Astrocyte (in vitro differentiated cells and primary cell): ENCODE measurements at places on chromosomes 11 and 22. TPM values are rescaled to one million over a fixed set of nuclear protein-coding genes. Genes with fewer than 3 reads are reported as not detected.

GRCh38 chr22:50032941-50033601 is 20.5 kb upstream of the IL17REL start:
- no peaks in the 10 kb centered on the region for H3K27me3 ChIP-seq
- no peak for DNase-seq
- no peaks in the 10 kb centered on the region for H3K36me3 ChIP-seq
- no peak overlapping the region for H3K27ac ChIP-seq

SMC1B gene
- total RNA-seq, result not detected in 2 replicates

- H3K27me3 ChIP-seq, result no peaks in the 10 kb centered on the region
- H3K4me1 ChIP-seq, result no peaks in the 10 kb centered on the region
- H3K4me3 ChIP-seq, result no peak overlapping the region
- H3K36me3 ChIP-seq, result no peaks in the 10 kb centered on the region
Observed at GRCh38 chr11:120054016-120054752, 83.7 kb downstream of the TRIM29 start.

GRCh38 chr11:77789061-77789730 is 31.3 kb downstream of the RSF1 start:
- H3K4me3 ChIP-seq, result no peak overlapping the region
- no peaks in the 10 kb centered on the region for H3K36me3 ChIP-seq
- DNase-seq, result no peak
- no peaks in the 10 kb centered on the region for H3K4me1 ChIP-seq
- no peak overlapping the region for H3K27ac ChIP-seq
- H3K27me3 ChIP-seq, result no peaks in the 10 kb centered on the region

SLC22A9 gene
- not detected in 2 replicates for total RNA-seq

MS4A3 gene
- total RNA-seq, result not detected in 2 replicates

DNA sequence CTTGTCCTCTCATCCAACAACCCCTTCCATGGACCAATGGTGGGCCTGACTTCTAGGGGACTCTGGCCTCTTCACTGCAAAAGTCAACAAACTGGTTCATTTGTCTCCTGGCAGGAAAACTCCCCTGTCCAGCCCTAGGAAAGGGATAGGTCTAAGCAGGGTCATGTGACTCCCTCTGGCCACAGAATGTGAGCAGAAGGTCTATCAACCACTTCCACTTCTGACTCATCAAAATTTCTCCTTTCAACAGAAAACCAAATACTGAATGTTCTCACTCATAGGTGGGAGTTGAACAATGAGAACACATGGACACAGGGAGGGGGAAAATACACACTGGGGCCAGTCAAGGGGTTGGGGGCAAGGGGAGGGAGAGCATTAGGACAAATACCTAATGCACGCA is 1.3 kb upstream of the ISX start:
- no peak overlapping the region for H3K27ac ChIP-seq
- H3K4me3 ChIP-seq, result no peak overlapping the region
- DNase-seq, result no peak
- H3K36me3 ChIP-seq, result no peaks in the 10 kb centered on the region
- no peaks in the 10 kb centered on the region for H3K27me3 ChIP-seq

- DNase-seq, result no peak
- no peaks in the 10 kb centered on the region for H3K4me1 ChIP-seq
- no peaks in the 10 kb centered on the region for H3K36me3 ChIP-seq
- no peak overlapping the region for H3K27ac ChIP-seq
- H3K4me3 ChIP-seq, result no peak overlapping the region
- H3K27me3 ChIP-seq, result no peaks in the 10 kb centered on the region
Observed at GRCh38 chr11:105027678-105028077, 4.7 kb upstream of the CASP5 start.

GRCh38 chr11:120558744-120559431 is 47.3 kb downstream of the GRIK4 start:
- no peak for DNase-seq

DNA sequence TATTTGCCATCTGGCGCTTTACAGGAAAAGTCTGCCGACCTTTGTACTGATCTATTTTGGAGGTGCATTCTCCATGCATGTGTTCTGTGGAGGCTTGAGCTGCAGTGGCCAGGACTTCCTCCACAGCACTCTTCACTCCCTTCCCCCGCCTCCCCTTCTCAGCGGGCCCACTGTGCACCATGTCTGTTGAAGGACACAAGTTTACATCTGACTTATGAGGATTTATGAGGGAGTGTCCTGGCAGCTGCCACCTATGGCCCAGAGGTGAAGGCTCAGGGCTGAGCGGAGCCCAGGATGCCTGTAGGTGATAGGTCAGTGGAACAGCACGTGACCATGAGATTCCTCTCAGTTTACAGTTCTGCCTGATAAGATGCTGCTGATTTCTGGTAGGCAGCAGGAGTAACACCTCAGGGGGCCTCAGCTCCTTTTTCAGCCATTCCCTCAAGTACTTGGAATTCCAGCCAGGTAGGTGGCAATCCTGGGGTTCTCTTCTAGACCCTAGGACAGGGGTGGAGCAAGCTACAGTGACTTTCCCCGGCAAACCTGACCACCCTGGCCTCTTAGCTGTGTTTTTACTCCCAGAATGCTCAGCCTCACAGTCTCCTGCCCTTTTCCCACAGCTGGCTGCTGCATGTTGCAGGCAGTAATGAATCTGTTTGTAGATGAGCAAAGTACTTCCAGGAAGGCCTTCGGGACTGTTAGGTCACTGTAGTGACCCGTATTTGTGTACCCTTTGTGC is 59.9 kb downstream of the PPFIBP2 start:
- no peak overlapping the region for H3K27ac ChIP-seq
- peaks cover 32% of the 10 kb centered on the region for H3K4me1 ChIP-seq
- DNase-seq, result no peak
- no peaks in the 10 kb centered on the region for H3K36me3 ChIP-seq
- no peak overlapping the region for H3K4me3 ChIP-seq
- peaks cover 6% of the 10 kb centered on the region for H3K27me3 ChIP-seq

CYTH4 gene
- not detected in 2 replicates for total RNA-seq

CRYBA4 gene
- 1.1 and 2.0 TPM in 2 replicates for total RNA-seq

SORL1 gene
- total RNA-seq, result 4.1 and 7.2 TPM in 2 replicates

- H3K4me1 ChIP-seq, result peaks cover 8% of the 10 kb centered on the region
- no peak overlapping the region for H3K4me3 ChIP-seq
- H3K36me3 ChIP-seq, result no peaks in the 10 kb centered on the region
- peak; percentile 38 for DNase-seq
- H3K27ac ChIP-seq, result no peak overlapping the region
- H3K27me3 ChIP-seq, result no peaks in the 10 kb centered on the region
Observed at GRCh38 chr11:76799066-76799804, 16.1 kb downstream of the TSKU start.

GRCh38 chr11:115657586-115657985 is 153.4 kb upstream of the CADM1 start:
- H3K4me1 ChIP-seq, result peaks cover 29% of the 10 kb centered on the region
- no peaks in the 10 kb centered on the region for H3K27me3 ChIP-seq
- H3K36me3 ChIP-seq, result no peaks in the 10 kb centered on the region
- H3K4me3 ChIP-seq, result no peak overlapping the region
- H3K27ac ChIP-seq, result no peak overlapping the region

FIBIN gene
- 0.75 and 0.91 TPM in 2 replicates for total RNA-seq

TUB gene
- total RNA-seq, result 5.7 and 6.0 TPM in 2 replicates

DMC1 gene
- total RNA-seq, result 0.11 TPM in 1 of 2 replicates, not detected in the other

RASL10A gene
- 0.19 and 1.5 TPM in 2 replicates for total RNA-seq

DNA sequence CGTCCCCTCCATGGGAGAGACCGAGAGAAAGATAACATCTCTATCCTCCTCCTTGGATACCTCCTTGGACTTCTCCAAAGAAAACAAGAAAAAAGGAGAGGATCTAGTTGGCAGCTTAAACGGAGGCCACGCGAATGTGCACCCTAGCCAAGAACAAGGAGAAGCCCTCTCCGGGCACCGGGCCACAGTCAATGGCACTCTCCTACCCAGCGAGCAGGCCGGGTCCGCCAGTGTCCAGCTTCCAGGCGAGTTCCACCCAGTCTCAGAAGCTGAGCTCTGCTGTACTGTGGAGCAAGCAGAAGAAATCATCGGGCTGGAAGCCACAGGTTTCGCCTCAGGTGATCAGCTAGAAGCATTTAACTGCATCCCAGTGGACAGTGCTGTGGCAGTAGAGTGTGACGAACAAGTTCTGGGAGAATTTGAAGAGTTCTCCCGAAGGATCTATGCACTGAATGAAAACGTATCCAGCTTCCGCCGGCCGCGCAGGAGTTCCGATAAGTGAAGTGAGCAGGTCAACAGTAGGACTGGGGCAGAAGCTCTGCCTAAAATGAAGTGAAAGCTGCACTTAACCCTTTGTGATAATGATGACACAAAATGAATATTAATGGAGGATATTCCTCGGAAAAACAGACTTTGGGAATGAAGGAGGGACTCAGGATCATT is 65.3 kb downstream of the WNT11 start:
- peaks cover 3% of the 10 kb centered on the region for H3K36me3 ChIP-seq
- no peak overlapping the region for H3K27ac ChIP-seq
- no peak overlapping the region for H3K4me3 ChIP-seq
- DNase-seq, result no peak
- no peaks in the 10 kb centered on the region for H3K4me1 ChIP-seq

DNA sequence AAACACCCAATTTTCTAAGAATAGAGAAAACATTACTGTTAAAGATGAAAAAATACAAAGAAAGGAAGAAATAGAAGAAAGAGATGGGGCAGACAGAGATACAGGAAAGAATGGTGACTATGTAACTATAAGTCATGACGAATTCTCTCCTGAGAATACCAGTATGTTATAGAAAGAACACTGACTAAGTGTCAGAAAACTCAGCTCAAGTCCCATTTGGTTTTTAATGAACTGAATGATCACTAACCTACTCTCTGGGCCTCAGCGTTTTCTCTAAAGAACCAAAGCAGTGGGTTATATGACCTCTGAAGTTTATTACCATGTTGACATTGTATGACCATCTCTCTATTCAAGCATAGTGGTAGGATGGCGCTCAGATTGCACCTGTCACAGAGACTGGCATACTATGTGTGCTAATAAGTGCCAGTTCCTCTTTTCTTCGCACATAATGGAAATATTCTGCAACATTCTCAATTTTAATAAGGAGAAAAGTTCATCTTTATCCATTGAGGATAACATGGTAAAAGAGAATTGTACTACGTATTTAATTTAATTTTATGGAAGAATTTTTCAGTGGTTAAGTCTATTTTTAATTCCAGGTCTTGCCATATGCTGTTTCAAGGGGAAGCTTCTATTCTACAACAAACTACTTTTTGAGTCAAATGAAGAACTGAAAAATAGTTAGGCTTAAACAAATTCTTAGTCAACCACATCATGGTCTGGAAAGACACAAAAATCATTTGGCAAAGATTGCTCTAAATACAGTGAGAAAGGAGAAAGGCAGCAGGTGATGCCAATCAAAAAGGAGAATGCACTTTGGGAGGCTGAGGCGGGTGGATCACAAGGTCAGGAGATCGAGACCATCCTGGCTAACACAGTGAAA is 25.0 kb upstream of the EED start:
- no peaks in the 10 kb centered on the region for H3K27me3 ChIP-seq
- no peaks in the 10 kb centered on the region for H3K4me1 ChIP-seq
- no peaks in the 10 kb centered on the region for H3K36me3 ChIP-seq
- H3K4me3 ChIP-seq, result no peak overlapping the region
- no peak for DNase-seq

DNA sequence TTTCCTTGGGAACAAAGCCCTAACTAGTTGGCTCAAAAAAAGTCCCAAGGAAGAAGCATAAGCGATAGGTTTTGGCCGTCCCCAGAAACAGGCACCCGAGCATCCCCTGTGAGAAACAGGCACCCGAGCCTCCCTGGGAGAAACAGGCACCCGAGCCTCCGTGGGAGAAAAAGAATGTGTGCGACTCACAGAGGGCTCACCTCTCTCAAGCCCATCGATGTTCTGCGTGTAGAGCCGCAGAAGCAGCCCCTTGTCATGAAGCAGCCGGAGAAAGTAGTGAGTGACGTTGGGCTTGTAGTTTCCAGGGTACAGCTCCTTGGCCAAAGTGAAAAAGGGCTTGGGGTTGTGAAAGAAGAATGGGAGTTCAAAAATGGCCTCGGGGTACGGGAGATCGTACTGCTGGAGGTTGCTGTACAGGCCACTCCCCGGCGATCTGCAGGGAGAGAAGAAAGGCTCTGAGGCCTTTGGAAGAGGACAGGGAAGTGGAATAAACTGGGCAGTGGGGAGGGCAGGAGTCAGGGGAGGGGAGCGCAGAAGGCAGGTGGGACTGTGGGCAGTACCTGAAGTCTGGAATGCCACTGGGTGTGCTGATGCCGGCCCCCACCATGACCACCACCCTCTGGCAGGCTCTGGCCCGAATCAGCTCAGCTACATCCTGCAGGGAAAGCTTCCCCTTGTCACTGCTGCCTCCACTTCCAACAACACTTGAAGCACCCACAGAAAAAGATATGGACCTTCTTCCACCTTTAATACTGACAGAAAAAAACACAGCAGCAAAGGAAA is 3.2 kb downstream of the SIRT3 start:
- no peak overlapping the region for H3K27ac ChIP-seq
- H3K4me1 ChIP-seq, result peaks cover 3% of the 10 kb centered on the region
- H3K36me3 ChIP-seq, result no peaks in the 10 kb centered on the region
- no peaks in the 10 kb centered on the region for H3K27me3 ChIP-seq
- DNase-seq, result no peak

SLC17A6 gene
- total RNA-seq, result not detected in 2 replicates

LMO1 gene
- 0.46 and 1.5 TPM in 2 replicates for total RNA-seq

- H3K36me3 ChIP-seq, result peaks cover 15% of the 10 kb centered on the region
- no peaks in the 10 kb centered on the region for H3K27me3 ChIP-seq
- no peak overlapping the region for H3K4me3 ChIP-seq
- peak; percentile 35 for DNase-seq
- no peaks in the 10 kb centered on the region for H3K4me1 ChIP-seq
- H3K27ac ChIP-seq, result no peak overlapping the region
Observed at GRCh38 chr11:74085542-74085892, 76.6 kb upstream of the UCP3 start.

- H3K4me3 ChIP-seq, result no peak overlapping the region
- H3K27ac ChIP-seq, result no peak overlapping the region
- no peaks in the 10 kb centered on the region for H3K36me3 ChIP-seq
- no peak for DNase-seq
- H3K27me3 ChIP-seq, result no peaks in the 10 kb centered on the region
- no peaks in the 10 kb centered on the region for H3K4me1 ChIP-seq
Observed at GRCh38 chr11:126662035-126662790, 306.7 kb downstream of the ST3GAL4 start.

GRCh38 chr11:65329478-65329877 is 4.2 kb upstream of the DPF2 start:
- H3K4me1 ChIP-seq, result peaks cover 5% of the 10 kb centered on the region
- H3K4me3 ChIP-seq, result no peak overlapping the region
- no peak overlapping the region for H3K27ac ChIP-seq
- H3K27me3 ChIP-seq, result no peaks in the 10 kb centered on the region
- H3K36me3 ChIP-seq, result no peaks in the 10 kb centered on the region
- no peak for DNase-seq

GRCh38 chr11:28343304-28344233 is 235.4 kb downstream of the METTL15 start:
- DNase-seq, result peak; percentile 88
- peak overlapping the region; percentile 53 for H3K27ac ChIP-seq
- H3K4me1 ChIP-seq, result peaks cover 8% of the 10 kb centered on the region
- H3K4me3 ChIP-seq, result no peak overlapping the region

GRCh38 chr11:75814677-75815344 is at the start of gene UVRAG:
Gene UVRAG, plus strand, starts transcription at chr11:75815210. Its CDS starts 198 bp downstream, at chr11:75815408.
- H3K27me3 ChIP-seq, result no peaks in the 10 kb centered on the region
- H3K4me3 ChIP-seq, result peak within 1 kb of the TSS; percentile 68
- H3K27ac ChIP-seq, result peak within 1 kb of the TSS; percentile 66
- DNase-seq, result peak; percentile 99

KCNK7 gene
- total RNA-seq, result 0.84 TPM in 1 of 2 replicates, not detected in the other

GRCh38 chr22:46436595-46437175 is 100.7 kb downstream of the CELSR1 start:
- no peak overlapping the region for H3K27ac ChIP-seq
- H3K36me3 ChIP-seq, result no peaks in the 10 kb centered on the region
- no peaks in the 10 kb centered on the region for H3K4me1 ChIP-seq
- no peak overlapping the region for H3K4me3 ChIP-seq

GRCh38 chr11:20056950-20057943 is 103.0 kb downstream of the DBX1 start:
- H3K4me1 ChIP-seq, result peaks cover 7% of the 10 kb centered on the region
- H3K4me3 ChIP-seq, result no peak overlapping the region
- DNase-seq, result peak; percentile 87
- H3K27me3 ChIP-seq, result no peaks in the 10 kb centered on the region
- peak overlapping the region; percentile 3 for H3K27ac ChIP-seq
- H3K36me3 ChIP-seq, result peaks cover 9% of the 10 kb centered on the region

TESMIN gene
- total RNA-seq, result 1.1 and 1.7 TPM in 2 replicates

MUC6 gene
- not detected in 2 replicates for total RNA-seq
